ENCODE measurements at places on chromosomes 5 and 9.

- no peak for DNase-seq
These were observed 309.2 kb downstream of the CTNND2 start for GRCh38 chr5:11595045-11595444.

- no peak for DNase-seq
These were observed 162.1 kb downstream of the FSTL4 start for GRCh38 chr5:133450286-133450685.

- DNase-seq, result no peak
These were observed 27.7 kb downstream of the PCDHB15 start for GRCh38 chr5:141272906-141273305.

- DNase-seq, result no peak
These were observed 124.4 kb downstream of the TMEM174 start for GRCh38 chr5:73297430-73297829.

DNA sequence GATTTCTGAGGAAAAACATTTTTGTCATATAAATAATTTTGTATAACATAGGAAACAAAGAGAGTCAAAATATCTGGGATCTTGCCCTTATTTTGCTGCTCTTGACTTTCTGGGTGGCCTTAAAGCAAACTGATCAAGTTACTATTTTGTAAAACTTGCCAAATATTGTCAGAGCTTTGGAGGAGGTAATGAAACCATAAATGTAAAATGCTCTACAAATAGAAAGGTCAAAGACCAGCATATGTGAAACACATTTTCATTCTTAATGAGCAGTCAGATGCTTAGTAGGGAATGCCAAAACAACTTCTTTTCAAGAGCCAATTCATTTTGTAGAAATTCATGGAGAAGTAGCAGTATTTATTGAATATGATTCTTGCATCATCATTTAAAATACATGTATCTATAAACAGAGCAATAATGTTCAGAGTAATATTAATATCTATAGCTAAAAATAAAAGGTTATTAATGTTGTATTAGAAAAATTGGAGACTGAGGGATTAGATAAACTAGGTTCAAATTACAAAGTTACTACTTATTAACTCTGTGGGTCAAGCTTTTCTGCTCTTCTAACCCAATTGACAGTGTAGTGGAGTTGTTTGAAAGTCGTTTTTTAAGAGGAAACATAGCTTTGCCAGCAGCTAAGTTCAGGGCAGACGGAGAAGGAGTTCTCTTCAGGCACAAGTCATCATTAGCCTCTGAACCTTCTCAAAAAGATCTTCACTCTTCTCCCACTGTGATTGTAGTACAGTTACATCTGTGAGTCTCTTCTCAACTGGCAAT, 2053.1 kb downstream of the EFNA5 start:
- DNase-seq, result no peak

DNA sequence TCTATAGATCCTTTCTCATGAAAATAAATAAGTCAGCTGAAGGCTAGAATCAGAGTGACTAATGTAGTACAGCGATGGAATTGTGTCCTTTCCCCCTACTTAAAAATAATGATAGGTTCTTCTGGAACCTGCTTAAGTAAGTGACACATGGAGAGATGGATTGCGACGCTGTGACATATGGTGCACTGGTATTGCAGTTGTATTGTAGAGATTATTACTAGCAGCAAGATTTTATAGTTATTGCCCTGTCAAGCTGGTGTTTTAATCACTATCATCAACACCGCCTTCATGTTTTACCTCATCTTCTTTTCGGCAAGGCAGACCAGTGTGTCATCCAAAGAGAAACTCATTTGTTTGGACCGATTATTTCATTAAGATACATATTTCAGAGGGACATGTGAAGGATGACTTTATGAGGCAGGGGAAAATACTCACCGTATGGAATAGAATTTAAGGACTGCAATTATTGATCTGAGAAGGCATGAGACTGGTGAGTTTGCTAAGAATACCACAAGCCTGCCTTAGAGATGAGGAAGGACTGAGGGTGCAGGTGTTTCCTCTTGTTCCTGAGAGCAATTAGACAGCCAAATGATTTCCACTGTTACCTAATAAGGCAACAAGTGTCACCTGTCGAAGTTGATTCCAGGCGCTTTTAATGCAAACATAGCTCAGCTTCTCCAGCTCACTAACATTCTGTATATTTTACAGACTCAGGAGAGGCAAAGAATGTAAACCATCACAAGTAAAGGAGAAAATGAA, 1855.5 kb downstream of the MAT2B start:
- DNase-seq, result no peak

DNA sequence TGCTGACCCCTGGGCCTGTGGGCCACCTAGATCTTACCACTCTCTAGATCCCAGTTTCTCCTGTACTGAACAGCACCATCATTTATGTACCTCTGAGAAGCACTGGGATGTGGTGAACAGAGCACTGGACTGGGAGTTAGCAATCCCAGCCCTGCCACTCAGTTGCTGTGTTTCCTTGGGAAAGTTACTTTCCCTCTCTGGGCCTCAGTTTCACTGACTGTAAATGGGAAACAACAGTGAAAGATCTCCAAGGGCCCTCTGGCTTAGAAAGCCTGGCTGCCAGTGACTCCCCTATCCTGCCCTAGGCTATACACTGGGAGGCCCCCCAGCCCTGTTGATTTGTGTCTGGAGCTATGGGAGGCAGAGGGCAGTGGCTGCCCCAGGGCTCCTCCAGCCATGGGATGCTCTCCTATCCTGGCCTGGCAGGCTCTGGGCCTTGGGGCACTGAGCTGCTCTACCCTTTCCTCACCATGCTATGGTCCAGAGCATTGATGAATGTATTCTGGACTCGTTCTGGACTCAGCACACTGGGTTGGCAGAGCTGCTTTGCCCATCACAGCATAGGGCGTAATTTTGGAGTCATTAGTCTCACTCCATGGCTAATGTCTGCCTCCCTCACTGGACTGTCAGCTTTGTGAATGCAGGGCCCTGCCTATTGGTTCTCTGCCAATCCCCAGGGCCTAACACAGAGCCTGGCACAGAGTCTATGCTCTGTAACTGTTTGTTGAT, 99.3 kb downstream of the RGS3 start:
- DNase-seq, result no peak

GRCh38 chr5:143833177-143833576, 21.2 kb downstream of the HMHB1 start:
- no peak for DNase-seq

DNA sequence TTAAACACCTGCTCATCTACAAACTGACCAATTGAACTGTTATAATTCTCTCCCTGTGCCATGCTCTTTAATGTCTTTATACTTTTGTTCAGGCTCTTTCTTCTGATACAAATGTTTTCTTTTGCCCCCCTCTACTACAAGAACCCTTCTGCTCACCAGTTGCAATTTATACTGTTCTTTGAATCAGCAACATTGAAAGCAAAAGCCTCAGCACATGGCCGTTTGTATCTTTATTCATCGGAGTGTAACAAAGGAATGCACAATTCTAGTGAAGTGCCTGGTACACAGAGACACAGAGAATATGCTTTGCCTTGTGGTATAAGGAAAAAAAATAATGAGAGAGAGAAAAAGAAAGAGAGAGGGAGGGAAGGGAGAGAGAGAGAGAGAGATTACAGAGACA, 547.1 kb downstream of the CDH12 start:
- DNase-seq, result no peak

DNA sequence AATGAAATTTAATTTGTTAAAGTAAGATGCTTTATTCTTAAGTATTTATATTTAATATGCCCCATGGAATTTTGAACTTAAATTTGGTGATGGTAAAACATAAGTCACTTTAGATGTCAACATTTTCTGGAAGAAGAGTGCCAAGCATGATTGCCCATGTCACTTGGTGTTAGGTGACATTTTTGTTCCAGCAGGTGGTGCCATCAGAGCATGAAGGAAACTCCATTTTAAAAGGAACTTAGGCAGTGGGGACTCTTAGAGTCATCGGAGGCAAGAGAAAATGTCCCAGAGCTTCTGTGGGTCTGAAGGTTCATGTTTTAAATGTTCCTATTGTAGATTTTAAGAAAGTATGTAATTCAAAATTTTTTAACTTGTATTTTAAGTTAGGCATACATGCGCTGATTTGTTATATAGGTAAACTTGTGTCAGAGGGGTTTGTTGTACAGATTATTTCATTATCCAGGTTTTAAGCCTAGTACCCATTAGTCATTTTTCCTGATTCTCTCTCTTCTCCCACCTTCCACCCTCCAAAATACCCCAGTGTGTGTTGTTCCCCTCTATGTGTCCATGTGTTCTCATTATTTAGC, 789.3 kb downstream of the SEMA5A start:
- DNase-seq, result no peak

DNA sequence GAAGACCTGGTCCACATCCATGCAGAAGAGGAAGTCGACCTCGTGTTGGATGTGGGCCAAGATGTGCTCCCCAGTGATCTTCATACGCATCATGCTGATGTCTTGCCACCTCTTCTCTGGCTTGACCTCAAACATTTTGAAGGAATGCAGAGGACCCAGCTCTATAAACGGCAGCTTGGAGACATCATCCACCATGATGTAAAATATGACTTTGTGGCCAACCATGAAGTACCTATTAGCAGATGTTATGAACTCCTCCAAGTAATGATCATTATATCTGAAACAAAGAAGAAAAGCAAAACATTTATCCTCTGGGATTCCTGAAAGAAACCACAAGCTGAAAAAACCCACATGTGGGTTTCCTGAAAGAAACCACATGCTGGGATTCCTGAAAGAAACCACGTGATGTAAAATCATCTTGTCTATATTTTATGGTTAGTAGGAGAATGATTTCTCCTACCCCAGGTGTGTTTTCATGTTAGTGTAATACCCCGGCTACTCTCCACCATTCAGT, 52.3 kb downstream of the GGTA1 start:
- DNase-seq, result no peak

DNA sequence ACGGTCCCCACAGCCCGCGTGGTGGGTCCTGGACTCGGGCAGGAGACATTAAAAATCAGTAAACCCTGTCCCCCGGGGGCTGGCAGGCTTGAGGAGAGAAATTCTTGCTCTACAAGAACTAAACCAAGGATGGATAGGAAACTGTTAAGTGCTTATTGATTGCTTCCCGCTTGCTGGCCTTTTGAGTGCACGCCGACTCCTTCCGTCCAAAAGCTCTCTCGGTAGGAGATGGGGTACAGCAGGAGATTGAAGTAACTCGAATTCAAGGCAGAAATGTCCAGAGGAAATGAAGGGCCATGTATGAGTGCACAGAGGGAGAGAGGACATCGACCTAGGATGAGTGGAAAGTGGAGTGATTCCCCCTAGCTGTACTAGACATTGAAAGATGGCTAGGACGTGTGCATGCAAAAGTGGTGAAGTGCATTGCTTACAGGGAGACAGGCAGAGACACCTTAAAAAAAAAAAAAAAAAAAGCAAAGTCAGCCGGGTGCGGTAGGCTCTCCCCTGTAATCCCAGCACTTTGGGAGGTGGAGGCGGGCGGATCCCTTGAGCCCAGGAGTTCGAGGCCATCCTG, 923 bp downstream of the RECK start:
- DNase-seq, result no peak

DNA sequence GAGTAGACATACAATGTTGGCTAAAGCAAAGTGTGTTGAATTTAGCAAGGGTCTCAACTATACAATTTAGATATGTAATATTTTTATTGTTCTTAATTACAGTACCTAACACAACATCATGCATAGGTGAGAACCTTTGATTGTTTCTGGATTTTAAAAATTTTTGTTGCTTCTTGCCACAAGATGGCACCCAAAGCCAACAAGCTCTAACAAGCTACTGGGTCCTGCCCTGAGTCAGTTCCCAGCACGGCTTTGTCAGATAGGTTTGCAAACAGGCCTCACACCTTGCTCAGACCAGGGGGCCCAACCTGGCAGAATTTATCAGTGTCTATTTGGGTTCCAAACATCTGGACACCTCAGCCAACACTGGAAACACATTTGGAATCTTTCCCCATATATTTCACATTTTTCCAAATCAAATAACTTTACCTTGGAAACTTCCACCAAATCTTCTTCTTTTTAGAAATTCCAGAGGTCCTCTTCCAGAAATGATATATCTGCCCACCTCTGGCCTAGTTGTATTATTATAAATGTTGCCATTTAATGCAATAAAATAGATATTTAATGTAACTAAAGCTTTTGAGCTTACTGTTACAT, 49.5 kb upstream of the EGFLAM start:
- no peak for DNase-seq

DNA sequence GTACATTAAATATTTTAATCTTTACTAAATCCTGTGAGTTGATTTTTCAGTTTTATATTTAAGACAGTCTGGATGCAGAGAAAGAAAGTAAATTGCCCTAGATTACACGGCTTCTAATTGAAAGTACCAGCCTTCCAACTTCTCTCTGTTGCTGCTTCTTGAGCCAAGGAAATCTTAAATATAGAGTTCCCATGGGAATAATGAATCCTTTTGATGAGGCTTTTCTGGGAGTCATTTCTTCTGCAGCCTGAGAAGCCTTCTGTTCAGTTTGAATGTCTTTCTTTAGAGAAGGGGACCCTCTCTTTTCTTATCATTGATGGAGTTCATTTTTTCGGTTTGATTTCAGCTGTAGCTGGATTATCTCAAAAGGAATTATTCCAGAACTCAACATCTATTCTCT, 317.3 kb upstream of the PTPRD start:
- DNase-seq, result no peak

- DNase-seq, result no peak
These were observed 117.7 kb upstream of the GNA14 start for GRCh38 chr9:77765781-77766259.

DNA sequence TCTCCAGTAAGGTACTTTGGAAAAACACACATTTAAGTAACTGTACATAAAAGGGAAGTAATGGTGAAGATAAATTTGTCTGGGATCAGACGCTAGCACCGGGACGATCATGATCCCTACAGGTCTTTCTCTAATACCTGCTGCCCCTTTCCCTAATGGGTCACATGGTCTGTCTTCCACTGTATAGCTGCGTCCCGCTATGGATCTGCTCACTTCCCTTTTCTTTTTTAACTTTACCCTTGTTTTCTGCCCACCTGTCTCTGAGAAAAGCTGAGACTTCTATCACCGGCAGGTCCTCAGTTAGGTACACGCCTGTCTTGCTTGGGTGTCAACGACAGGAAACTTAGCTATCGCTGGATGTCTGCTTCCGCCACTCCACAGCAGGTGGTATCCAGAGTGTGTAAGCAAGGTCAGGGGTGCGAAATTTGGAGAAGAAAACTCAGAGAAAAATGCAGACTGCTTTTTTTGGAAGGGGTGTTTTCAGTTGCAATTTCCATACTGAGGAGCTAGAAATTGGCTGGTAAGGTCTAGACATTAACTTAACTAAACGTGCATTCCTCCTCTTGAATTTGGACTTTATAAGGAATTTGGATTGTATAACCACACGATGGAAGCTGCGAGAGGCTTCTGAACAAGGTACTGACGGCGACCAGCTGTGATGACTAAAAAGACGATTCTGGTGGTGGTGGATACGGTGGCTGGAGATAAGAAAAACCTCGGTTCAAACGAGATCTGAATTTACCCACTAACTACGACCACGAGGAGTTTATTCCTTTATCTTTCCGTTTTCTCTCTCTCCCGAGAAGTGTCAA, 1.1 kb upstream of the ICE1 start:
- no peak for DNase-seq
